ENCODE measurements at places on chromosomes 2 and 18. TPM values are rescaled to one million over a fixed set of nuclear protein-coding genes. Genes with fewer than 3 reads are reported as not detected.

AQP12A gene
- not detected for total RNA-seq

ALPP gene
- total RNA-seq, result not detected

GRCh38 chr18:48669180-48669675, 130.4 kb downstream of the CTIF start:
- DNase-seq, result no peak

DNA sequence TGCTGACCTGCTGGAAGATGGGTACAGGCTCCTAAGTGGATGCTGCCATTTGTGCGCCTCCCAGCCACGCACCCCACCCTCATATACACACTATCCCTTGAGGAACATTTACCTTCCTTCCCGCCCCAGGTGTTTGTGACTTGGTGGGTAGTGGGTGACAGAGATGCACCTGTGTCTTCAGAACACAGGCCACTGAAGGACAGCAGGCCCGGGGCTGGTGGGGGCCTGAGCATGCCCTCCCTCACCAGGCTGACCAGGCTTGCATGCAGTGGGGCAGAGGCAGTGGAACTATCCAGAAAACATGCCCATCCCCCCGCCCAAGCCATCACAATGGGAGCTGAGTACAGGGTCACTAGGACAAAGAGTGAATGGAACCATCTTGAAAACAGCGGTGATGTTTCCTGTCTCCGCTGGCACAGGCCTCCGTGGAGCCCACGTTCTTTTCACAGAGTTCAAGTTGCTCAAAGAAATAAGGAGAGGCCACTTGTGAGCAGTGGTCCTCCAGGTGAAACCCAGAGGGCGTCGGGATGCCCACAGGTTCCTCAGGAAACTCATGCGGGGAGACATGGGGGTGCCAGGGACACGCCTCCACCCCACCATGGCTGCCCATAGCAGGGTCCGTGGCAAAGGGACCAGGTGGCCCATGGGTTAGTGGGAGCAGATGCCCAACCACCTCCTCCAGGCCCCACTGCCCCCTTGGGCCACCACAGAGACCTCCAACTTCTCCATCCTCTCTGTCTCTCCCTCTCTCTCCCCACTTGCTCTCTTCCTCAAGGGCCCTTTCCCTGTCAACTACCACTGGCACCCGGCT, 90.9 kb downstream of the MALT1 start:
- peak; percentile 44 for DNase-seq

GRCh38 chr2:33373986-33374385, 102.5 kb upstream of the RASGRP3 start:
- no peak for DNase-seq

DNA sequence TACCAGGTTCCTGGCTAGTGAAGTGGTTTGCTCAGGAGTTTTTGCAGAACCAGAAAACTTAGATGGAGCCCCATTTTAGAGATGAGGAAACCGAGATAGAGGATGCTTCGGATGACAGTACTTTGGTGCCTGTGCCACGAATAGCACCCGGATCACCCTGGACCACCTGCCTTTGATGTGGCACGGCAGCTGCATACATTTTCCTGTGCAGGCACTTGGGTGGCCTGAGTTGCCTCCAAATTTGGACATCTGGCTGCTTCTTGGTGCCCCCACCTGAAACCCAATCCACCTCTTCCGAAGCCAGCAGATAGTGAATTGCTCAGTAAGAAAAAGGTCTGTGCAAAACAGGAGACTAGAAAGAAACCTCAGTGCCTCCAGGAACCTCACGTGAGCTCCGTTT, 140.6 kb upstream of the ID2 start:
- peak; percentile 21 for DNase-seq

GRCh38 chr2:235049069-235049468, 97.3 kb downstream of the SH3BP4 start:
- DNase-seq, result peak; percentile 37

DNA sequence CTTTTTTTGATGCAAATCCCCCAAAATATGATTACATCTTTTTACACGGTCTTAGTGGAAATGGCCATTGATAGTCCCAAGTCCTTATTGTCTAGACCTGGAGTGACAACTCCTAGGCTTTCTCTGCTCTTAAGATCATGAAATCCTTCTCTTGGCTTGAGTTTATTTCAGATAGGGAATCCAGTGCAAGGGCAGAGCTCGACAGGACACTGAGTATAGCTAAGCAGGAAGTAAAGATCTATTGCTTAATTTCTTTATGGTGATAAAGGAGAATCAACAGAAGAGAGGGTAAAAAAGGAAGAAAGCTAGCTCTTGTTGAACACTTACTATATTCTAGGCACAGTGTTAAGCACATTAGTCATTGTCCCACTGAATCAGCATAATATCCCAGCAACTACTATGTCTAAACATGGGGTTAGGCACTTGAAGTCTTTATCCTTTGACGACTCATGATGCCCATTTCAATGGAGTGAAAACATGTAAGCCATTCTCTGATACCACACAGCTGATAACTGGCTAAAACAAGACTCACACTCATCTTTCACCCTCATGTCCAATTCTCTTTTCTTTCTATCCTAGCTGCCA, 74.1 kb upstream of the LRATD1 start:
- DNase-seq, result no peak

GRCh38 chr2:212423089-212423488, 115.5 kb downstream of the ERBB4 start:
- DNase-seq, result no peak

LDLRAD4 gene
- 27.1 TPM for total RNA-seq

ADRA2B gene
- total RNA-seq, result 3.2 TPM

SOS1 gene
- 53.9 TPM for total RNA-seq

RETSAT gene
- total RNA-seq, result 42.8 TPM

DNA sequence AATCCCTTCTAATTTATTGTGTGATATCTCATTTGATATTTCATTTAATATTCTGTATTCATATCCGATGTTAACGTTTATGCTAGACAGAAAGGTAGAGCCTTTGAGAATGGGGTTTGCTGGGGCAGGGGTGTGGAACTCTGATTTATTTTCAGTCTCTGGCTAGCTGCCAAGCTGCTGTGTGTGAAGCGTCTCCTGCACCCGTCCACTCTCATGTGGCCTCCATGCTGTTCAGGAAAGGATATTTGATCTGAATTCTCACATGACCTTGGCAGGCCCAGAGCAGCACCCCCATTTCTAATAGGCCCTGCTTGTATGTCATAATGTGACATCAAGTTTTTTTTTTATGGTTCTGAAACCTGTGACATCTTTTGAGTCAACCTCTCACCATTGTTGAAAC, 1.6 kb downstream of the IL1R1 start:
- no peak for DNase-seq

- DNase-seq, result no peak
Observed at GRCh38 chr2:54295911-54296310, 39.9 kb upstream of the TSPYL6 start.

ST8SIA3 gene
- total RNA-seq, result not detected

DNA sequence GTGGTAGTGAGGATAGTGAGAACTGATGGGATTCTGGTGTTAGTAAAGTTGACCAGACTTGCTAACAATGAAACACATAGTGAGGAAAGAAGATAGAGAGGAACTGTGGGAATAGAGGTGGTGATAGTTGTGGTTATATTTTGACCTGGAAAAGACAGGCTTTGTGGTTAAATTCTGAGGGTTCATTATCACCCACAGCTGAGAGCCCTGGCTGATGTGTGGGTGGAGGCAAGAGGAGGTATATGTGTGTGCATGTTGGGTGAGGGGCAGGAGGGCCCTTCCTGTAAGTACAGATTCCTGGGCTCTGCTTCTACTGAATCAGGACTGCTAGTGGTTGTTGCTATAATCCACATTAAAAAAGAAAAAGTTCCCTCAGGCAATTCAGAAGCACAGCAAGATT, 26.2 kb upstream of the TMEM163 start:
- DNase-seq, result no peak

GRCh38 chr2:108285616-108286015, 3.1 kb upstream of the SULT1C2 start:
- DNase-seq, result no peak

PLCL1 gene
- 6.7 TPM for total RNA-seq

CDH2 gene
- 11.1 TPM for total RNA-seq

TMEM169 gene
- 1.6 TPM for total RNA-seq

- no peak for DNase-seq
Observed at GRCh38 chr18:8188184-8188583, 421.1 kb upstream of the RAB12 start.

DNA sequence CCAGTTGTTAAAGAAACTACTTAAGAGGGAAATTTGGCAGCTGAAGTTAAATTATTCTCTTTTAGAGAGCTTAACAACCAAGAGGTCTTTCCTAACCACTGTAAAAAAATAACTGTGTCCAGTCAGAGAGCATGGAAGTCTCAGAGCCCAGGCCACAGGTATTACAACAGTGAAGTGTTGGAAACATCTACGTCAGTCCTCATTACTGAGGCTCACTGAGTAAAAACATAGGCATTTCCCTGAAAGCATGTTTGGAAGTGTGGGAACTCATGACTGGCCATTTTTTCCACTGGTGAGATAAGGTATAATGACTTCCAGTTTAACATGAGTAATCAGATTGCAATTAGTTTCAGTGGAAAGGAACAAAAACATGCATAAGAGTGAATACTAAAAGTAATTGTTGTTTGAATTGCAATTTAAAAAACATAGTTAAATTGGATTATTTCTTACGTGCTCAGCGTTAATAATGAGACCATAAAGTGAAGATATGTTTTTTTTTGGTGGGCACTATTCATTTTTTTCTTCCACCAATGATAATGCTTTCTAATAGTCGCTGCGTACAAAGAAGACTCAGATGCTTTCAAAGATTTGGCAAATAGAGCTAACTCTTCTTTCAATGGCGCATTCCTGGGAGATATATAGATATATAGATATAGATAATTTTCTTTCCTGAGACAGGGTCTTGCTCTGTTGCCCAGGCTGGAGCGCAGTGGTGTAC, 60.8 kb downstream of the EFEMP1 start:
- no peak for DNase-seq

DNA sequence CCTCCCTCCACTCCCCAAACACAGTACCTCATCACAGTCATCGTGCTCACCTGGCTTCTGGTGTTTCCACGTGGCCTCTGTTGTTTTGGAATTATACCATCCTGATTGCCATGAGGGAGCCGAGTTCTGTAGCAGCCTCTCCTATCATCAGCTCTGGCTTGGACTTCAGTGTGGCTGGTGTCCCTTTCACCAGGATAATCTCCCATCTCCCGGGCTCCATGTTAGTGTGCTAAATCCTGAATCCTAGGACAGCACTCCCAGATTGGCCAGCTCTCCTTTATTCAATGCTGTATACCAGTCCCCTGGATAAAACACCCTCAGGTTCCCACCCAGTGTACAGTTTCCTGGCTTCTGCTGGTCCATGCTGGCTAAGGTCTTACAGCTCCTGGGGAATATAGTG, 53.3 kb downstream of the LONRF2 start:
- DNase-seq, result peak; percentile 18

Data from sciatic nerve (tissue), 2 donors.